A673 (cell line): ENCODE measurements at places on chromosomes 11 and 22. TPM values are rescaled to one million over a fixed set of nuclear protein-coding genes. Genes with fewer than 3 reads are reported as not detected.

GRCh38 chr11:75924966-75925784, 110.2 kb downstream of the UVRAG start:
- DNase-seq: no peak

- DNase-seq: peak; percentile 75
These were observed 145.0 kb upstream of the THY1 start for GRCh38 chr11:119567688-119568582.

Gene GPR83
- 0.06 TPM in 1 of 2 replicates, not detected in the other for total RNA-seq

DNA sequence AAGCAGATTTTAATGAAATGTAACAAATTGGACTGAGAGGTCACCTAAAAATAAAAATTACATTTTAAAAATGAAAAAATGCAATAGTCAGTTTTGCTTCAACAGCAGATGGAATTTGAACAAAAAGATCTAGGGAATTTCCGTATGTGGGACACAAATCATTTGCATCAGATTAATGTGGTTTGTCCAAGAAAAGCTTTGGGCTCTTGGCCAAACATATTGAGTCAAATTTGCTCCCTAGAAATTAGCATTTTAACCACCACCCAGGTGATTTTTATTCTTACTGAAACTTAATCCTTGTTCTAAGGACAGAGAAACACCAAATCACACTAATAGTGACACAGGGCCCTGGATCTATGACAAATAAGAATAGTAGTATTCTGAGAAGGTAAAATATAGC, 1477.8 kb downstream of the FAM181B start:
- DNase-seq: peak; percentile 18

DNA sequence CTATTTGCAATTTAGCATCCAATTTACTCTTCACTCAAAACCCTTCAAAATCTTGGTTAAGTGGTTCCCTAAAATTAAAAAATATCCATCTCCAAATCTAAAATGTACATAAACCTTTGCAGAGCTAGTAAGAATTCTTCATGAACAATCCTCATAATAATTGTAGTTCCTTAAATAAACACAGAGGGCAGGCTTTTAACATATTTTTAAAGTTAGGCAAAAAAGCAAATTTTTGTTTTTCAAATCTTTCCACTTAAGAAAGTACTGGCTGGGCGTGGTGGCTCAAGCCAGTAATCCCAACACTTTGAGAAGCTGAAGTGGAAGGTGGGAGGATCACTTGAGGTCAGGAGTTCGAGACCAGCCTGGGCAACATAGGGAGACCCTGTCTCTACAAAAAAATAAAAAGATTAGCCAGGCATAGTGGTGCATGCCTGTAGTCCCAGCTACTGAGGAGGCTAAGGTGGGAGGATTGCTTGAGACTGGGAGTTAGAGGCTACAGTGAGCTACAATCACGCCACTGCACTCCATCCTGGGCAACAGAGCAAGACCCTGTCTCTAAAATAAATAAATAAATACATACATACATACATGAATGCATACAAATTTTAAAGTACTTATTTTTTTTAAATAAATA, 25.1 kb upstream of the PLAAT3 start:
- DNase-seq: peak; percentile 48

- peak; percentile 78 for DNase-seq
These were observed 45.2 kb upstream of the RASSF10 start for GRCh38 chr11:12963792-12964536.

Gene CHRM1
- 0.17 and 0.41 TPM in 2 replicates for total RNA-seq

Gene LYVE1
- total RNA-seq: 0.11 and 0.15 TPM in 2 replicates

Gene HIC2
- total RNA-seq: 11.3 and 13.1 TPM in 2 replicates
